ENCODE measurements at places on chromosomes 16 and 17.

GRCh38 chr16:4617880-4618279 lies 3.2 kb upstream of the UBALD1 start:
- DNase-seq = no peak

GRCh38 chr16:64470916-64471315 lies 650.9 kb downstream of the CDH11 start:
- DNase-seq = no peak

GRCh38 chr16:65936096-65936495 lies 430.4 kb upstream of the CDH5 start:
- no peak for DNase-seq

GRCh38 chr16:21643785-21644184 lies 8.6 kb downstream of the IGSF6 start:
- DNase-seq = no peak

DNA sequence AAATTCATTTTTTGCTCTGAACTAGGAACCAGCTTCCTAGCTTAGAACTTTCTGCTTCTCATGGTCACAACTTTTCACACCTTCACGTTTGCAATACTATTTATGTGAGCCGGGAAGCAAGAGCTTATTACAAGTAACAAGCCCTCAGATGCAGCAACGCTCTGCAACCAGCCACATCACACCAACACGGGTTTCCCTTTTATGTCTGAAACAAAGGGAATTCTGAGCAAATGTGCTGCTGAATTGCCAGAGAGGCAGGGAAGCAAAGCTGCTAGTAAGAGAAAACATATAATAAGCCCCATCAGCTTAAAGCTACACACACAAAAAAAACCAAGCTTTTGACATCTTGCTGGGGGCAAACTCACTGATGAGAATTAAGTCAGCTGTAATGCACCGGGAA lies 122.2 kb downstream of the SLC39A11 start:
- no peak for DNase-seq

DNA sequence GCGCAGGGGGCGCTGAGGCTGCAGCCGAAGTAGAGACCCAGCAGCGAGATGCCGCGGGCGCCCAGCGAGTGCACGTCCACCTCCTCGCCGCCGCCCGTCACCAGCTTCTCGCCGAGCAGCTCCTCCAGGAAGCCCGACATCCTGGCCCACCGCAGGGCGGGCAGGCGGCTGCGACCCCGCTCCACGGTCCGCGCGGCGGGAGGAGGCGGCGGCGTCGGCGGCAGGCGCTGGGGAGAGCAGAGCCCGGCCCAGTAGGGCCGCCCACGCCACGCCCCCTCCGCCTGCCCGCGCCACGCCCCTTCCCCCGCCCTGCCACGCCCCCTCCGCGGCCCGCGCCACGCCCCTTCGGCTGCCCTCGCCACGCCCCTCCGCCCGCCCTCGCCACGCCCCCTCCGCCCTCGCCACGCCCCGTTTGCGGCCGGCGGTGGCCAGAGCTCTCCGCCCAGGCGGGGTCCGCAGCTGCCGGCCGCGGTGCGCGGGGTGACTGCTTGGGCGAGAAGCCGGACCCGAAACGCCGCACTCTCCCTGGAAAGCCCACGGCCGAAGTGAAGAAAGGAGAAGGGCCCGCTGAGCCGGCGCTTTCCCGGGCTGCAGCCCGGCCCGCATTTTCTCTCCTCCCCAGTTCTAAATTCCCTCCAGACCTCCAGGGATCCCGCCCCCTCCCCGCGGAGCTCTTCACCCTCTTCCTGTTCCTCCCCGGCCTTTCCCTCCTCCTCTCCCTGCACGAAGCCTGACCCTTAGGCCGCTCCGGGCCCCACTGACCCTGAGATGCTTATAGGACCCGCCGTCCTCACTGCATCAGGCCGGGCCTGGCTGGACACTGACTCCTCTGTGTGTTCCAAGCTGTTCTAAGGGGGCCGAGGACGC lies at the start of gene NXN:
Gene NXN, minus strand, starts transcription at position 238 of the 867 bp plus-strand sequence.
- DNase-seq = peak; percentile 96
